ENCODE measurements at places on chromosomes 2 and 18. TPM values are rescaled to one million over a fixed set of nuclear protein-coding genes. Genes with fewer than 3 reads are reported as not detected.

RBMS1 gene
- 56.7 TPM for total RNA-seq

GREB1 gene
- total RNA-seq = 9.6 TPM

GREB1L gene
- 14.3 TPM for total RNA-seq

OXER1 gene
- total RNA-seq = 0.30 TPM

FAM228A gene
- total RNA-seq = 0.56 TPM

CBLN2 gene
- not detected for total RNA-seq

SFT2D3 gene
- 4.0 TPM for total RNA-seq

- DNase-seq = no peak
Measured at GRCh38 chr18:61616111-61616610, 276.6 kb downstream of the RNF152 start.

- DNase-seq = no peak
Measured at GRCh38 chr2:215189393-215189792, 51.0 kb upstream of the ABCA12 start.

- DNase-seq = no peak
Measured at GRCh38 chr2:20421336-20421987, 25.4 kb upstream of the RHOB start.

GRCh38 chr2:216837740-216838139 lies 22.1 kb downstream of the TNP1 start:
- no peak for DNase-seq

DNA sequence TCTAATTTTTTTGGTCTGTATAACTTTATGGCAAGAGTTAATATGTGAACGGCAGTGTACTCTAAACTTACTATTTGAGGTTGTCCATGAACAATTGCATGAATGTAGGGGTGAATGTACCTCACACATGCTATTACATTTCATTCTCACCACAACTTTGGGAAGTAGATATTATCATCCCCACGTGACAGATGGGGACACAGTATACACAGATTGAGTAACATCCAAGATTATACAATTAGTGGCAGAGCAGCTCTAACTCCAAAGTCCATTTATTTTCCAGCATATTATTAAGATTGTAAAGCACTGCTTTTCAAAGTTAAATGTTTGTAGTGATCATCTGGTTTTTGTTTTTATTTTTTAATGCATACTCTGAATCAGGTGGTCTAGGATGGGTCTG lies 622.1 kb upstream of the ZEB2 start:
- no peak for DNase-seq

GRCh38 chr18:31399306-31400032 lies 22.9 kb downstream of the DSG4 start:
- no peak for DNase-seq

DNA sequence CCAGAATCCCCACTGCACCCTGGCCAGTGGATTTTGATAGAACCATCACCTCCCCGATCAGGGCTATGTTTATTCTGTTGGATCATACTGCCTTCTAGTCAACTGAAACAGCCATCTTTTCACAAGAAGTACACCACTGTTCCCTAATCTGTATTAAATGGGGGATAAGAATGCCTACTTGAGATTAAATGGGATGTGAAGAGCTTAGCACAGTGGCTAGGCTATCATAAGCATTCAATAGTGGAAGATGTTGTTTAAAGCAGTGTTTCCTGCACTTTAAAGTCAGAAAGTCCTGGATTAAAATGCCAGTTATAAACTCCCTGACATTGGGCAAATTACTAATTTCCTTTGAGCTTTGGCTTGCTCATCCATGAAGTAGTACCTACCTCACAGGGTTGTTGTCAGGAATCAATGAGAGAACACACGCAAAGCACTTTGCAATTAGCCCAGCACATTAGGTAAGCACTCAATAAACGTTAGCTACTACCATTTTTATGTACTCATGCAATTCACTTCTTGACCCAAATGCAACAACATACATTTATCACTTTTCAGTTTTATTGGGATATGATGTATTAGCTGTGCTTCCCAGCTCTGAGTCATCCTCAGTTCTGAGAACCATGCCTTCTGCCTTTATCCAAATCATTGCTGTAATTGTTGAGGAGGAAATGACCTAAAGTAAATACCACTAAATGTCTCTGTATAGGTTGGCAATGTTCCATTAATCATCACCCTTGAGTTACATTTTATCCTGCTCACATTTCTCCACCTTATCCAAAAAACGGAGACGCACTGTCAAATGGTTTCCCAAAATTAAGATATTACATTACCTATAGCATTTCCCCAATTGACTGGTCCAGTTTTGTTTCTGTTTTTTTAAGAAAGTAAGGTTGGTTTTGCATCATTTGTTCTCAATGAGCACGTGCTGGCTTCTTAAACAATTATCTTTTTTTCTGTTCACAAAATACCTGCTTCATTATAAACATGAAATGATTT lies 2.1 kb downstream of the TMEM247 start:
- no peak for DNase-seq

- no peak for DNase-seq
Measured at GRCh38 chr2:43027097-43027873, 199.1 kb downstream of the ZFP36L2 start.

GRCh38 chr18:12074736-12075135 lies 18.9 kb upstream of the ANKRD62 start:
- DNase-seq = no peak

DNA sequence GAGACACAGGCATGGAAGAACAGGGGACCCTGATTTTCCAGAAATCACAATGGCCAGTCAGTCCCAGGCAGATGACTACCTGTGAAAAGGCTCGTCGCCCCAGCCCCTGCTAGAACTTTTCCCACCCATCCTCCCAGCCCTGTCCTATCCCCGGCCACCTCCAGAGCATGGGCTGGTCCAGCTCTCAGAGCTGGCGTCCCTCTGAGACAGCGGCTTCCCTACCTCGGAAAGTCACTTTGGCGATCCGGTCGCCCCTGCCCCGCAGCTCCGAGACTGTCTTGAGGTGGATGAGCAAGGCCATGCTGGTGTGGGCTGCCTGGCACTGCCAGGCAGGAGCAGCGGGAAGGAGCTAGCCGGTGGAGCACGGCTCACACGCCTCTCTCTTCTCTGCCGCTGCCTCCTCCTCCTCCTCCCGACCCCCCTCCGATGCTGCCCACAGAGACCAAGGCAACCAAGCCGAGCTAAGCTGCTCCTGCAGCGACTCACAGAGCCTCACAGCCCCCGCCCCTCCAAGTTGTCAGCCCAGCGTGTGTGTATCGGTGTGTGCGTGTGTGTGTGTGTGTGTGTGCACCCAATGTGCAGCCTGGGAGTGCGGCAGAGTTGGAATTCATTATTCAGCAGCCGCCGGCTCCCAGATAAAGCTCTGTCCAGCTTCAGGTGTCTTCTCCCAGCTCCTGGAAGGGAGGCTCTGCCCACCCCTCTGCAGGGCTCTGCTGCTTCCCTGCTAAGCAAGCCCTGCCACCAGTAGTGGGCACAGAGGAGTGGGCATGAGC lies 80.5 kb upstream of the OTOF start:
- DNase-seq = no peak

DNA sequence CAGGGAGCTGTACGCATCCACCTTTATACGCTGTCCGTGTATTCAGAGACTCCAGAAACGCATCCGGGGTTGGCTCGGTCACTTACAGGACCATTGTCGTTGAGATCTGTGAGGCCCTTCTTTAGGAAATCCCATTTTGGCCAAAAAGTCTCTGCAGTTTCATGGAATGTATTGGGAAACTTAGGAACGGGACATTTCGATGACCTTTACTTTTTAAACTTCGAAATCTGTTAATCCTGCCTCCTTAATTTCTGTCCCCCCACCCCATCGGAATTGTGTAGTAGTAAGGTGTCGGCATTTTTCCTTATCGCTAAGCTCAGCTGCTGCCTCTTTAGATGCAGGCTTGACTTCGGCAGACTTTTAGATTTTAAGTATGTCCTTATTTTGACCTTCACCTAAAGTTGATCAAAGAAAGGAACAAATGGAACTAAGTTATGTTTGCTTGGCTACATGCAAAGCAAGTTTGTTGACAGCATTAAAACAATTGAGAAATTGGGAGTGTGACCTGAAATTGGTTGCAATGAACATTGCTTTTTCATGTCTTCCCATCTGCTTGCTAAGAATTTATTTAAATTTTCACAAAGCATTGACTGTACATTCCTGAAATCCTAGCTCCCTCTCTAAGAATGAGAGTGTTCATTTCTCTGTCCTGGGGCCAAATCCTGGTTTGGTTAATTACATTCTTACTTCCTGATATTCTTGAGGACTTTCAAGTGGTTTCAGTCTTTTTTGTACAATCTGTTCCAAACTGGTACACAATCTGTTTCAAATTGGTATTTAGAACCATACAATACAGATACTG lies 884 bp upstream of the RAPH1 start:
- no peak for DNase-seq

- no peak for DNase-seq
Measured at GRCh38 chr2:30860726-30861125, 53.5 kb upstream of the CAPN13 start.

DNA sequence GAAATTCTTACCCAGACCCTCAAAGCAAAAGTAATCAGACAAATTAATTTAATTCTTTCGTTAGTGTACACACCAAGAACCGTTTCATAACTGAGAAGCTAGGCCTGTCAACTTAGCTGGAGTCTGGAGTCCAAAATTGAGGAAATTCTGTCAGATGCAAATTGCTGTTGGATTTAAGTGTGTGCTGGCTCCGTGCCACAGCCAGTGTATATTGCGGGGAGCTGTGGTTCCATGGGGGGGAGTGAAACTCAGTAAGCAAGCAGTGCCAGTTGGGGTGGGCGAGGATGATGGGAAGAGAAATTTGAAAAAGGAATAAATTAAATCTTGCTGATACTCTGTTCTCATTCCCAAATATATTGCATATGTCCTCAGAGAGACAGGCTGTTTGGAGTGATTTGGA lies 4.0 kb downstream of the ARPC2 start:
- DNase-seq = peak; percentile 18

DNA sequence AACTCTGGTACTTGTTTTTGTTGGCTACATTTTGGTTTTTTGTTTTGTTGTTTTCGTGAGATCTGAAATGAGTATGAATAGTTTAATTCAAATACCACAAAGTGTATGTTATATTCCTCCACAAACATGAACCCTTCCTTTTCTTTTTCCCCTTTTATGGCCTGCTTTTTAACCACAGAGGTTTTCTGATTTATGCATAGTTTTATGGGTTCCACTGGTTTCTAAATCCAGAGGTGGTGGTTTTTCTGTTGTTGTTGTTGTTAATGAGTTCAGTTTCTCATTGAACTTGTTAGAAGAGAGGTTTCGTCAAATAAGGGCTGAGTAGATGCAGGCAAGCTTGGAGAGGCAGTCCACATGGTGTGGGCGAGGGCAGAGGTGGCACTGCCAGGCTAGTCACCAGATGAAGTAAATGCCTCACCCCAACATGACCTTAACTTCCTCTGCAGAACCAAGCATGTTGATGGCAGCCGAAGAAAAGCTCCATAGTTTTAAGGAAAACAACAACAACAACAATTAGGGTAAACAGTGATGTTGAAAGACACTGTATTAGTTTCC lies 72.5 kb downstream of the RIF1 start:
- DNase-seq = no peak

- DNase-seq = no peak
Measured at GRCh38 chr18:13245481-13246000, 27.0 kb downstream of the LDLRAD4 start.

- DNase-seq = no peak
Measured at GRCh38 chr2:88913280-88913679, 221.8 kb downstream of the RPIA start.

DNA sequence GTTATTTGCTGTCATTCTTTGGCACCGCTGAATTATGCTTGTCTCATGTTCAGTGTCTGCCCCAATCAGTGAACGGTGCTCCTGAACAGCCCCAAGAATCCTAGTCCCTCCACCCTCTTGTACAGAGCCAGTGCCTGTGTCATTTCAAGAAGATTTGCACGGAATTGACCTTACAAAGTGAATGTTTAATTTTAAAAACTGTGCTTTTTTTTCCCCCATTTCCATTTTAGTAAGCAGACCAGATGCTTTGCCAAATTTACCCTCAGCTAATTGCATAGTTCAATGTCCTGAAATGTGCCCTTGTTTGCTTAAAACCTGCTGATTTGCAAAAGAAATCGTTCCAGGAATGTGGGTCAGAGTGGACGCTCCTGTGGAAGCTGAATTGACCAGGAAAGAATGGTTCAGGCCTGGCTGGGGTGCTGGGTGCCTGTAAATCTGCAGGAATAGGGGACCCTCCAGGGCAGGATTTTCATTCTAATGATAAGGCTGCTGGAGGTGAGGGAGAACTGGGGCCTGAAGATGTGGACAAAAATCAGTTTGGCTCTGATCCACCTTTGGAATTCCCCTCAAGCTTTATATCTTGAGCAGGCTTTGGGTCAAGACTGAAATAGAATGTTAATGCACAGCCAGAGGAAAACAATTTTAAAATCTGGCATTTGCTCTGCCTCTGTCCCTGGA lies 20.1 kb downstream of the TMEM17 start:
- no peak for DNase-seq

- no peak for DNase-seq
Measured at GRCh38 chr2:101305035-101305434, 3.5 kb downstream of the RNF149 start.

DNA sequence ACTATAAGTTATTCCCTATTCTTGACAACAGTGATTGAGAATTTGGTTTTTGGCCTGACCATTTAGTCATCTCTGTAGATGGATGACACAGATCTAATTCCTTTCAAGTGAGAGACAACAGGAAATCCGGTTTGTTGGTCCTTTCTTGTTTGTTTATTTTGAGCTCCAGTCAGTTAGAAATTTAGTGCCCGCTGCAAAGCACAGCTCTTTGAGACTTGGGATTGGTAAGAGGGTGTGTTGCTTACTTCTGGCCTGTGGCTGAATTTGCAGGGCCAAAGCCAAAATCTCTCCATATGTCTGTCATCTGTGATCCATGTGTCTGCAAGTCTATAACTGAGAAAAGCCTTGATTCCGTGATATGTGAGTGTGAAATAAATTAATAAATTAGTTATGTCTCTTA lies 74.3 kb downstream of the BIN1 start:
- DNase-seq = no peak

- DNase-seq = no peak
Measured at GRCh38 chr2:25690058-25690457, 16.7 kb upstream of the DTNB start.

GRCh38 chr2:143779021-143779420 lies 649.8 kb downstream of the ARHGAP15 start:
- DNase-seq = no peak

DNA sequence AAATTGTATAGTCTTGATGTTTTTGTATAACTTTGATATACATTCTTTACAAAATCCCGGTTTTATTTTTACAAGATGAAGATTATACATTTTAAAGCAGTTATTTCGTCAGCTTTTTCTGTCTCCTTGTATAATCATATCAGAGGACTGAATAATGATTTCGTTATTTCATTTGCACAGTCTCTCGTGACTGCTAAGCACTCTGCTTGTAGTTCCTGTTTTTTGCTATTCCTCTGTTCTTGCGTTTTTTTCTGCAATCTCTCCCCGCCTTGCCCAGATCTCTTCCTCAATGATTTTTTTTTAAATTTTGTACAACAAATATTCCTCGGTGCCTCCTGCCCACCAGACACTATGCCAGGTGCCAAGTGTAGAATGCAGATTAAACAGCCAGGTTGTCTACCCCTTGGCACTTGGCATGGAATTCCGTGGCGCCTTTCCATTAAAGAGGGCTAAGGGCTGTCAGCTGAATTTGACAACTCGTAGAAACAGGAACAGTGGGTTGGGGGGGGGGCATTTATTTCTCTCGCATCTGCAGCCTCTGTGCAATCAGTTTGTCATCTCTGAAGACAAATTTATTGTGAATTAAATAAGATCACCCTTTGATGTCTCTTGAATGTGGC lies 69.6 kb downstream of the KLHL29 start:
- DNase-seq = no peak

GRCh38 chr18:3524706-3525105 lies 74.7 kb downstream of the TGIF1 start:
- no peak for DNase-seq

GRCh38 chr2:28993206-28993960 lies 12.3 kb downstream of the TOGARAM2 start:
- no peak for DNase-seq
